ENCODE measurements at places on chromosomes 3 and 15.

DNA sequence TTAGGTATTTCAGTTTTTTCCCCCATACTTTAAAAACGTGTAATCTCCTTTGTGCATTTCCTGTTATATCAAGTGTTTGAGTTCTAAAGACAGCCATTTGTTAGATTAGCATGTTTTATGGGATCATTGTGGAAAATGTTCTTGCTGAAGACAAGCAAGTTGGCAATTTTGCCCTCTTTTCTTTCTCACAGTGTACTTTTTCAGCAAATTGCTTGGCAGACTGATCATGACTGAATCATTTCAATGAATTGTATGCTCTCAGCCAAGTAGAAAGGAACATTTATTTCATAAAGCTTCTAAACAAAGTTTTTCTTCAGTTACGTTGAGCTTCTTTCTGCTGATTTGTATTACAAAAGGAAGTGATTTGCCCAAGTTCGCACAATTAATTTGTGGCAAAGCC is 51.6 kb downstream of the ATG7 start:
- no peak for DNase-seq

DNA sequence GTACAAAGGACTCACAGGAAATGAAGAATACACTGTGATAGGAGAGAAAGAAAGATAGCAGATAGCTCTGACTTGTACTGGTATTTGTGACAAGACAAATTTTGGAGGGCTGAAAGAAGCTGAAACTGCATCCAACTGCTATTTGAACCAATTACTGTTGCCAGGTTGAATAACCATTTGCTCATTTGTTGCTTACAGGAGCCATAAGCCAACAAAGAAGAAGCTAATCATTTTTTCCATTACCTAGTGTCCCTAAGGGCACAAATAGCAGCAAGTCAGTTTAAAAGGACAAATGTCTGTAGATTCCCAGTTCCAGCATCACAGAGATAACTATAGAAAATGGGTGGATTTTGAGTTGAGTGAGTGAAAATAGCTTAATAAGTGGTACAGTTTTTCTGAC is 376.9 kb upstream of the ARPP21 start:
- DNase-seq: no peak

- no peak for DNase-seq
Observed at GRCh38 chr3:131454501-131454900, 48.3 kb downstream of the MRPL3 start.

GRCh38 chr3:65915477-65915876 is 123.2 kb downstream of the MAGI1 start:
- DNase-seq: no peak

DNA sequence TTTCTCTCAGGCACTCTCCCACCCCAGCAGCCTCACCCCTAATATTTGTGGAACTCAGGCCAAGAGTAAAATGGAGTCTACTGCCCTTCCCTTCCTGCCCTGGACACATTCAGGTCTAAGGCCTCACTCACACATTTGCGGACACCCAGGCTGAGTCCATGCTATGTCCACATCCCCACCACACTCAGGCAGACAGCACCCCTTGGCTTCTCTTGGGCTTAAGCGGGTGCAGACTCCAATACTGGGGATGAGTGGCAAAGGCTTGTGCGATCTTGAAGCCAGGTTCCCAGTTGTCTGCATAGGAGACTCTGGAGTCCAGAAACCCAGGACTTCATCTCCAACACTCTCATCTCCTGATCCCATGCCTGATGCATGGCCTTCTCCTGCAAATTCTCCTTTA is 17.5 kb upstream of the CFAP100 start:
- DNase-seq: no peak

DNA sequence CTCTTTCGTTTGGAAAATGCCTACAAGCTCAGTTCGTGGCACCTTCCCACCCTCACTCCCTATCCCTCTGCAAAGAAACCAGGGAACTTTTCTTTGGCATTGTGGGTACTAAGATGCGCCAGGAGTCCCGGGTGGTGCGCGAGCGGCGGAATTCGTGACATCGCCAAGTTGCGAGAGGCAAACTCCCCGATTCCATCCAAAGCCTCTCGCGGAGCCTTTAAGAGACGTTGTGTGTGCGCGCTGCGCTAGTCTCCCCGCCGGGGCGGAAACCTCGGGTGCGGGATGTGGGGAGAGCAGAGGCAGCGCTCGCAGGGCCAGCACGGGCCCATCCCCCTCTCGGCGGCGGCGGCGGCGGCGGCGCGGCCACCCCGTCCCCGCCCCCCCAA is 443 bp upstream of the NR2F2 start:
- DNase-seq: no peak

GRCh38 chr3:47259114-47259513 is 23.5 kb downstream of the KIF9 start:
- DNase-seq: no peak

DNA sequence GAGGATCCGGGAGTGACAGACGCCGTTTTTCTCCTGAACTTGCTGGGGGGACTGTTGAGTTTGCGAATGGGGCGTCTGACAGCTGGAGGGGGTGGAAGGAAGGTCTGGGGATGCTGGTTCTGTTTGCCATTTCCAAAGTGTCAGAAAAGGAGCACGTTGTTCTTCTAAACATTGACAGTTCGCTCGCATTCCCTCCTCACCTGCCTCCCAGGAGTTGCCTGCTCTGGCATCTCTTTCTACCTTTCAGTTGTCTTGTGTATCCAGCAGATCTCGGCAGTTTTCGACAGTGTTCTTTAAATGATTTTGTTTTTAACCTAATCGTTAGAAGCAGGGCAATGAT is 829 bp downstream of the SELENOT start:
- no peak for DNase-seq

- no peak for DNase-seq
Observed at GRCh38 chr15:66388576-66388975, 1.9 kb downstream of the MAP2K1 start.

GRCh38 chr15:37125143-37125542 is 24.8 kb upstream of the MEIS2 start:
- DNase-seq: no peak

DNA sequence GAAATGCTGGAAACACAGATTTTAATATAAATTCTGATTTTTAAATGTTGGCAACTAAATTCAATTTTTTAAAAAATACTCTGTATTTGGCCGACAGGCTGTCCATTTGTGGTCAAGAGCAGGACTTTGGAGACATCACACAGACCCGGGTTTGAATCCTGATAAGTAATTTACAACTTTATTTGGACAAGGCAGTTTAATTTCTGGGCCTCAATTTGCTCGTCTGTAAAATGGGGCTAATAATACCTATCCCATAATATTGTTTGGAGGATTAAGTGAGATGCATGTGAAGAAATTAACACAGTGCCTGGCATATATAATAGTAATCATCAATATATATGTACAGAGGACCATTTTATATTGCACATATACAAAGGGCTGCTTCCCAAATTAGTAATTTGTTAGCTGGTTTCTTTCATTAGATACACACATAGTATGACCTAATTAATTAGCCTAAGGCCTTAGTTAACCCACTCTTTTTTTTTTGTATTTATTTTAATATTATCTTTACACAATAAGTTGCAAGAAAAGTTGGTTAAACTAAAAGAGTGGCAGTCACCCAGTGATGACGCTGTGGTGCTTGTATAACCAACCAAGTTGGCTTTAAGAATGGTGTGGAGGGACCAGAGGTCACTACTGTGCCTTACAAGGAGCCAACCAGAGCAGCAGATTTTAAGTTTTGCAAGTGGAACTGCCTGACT is 665 bp downstream of the PIGB start:
- no peak for DNase-seq

GRCh38 chr15:50380089-50380488 is 25.1 kb upstream of the GABPB1 start:
- DNase-seq: no peak

DNA sequence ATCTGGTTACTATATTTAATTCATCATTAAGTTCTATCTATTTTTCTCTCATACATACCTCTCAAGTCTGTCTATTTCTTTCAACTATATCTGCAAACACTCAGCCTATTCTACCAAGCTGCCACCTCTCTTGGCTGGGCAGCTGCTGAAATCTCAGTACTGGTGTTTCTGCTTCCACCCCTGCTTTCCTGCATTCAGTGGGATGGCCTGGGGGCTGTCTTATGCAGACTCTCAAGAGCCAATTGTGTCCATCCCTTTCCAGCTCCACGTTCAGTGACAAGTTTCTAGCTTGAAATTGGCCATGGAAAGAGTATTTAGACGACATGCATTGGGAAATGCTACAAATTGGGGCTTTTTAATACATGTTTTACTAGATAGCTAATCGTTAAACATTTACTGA is 378.4 kb upstream of the DPPA4 start:
- no peak for DNase-seq

DNA sequence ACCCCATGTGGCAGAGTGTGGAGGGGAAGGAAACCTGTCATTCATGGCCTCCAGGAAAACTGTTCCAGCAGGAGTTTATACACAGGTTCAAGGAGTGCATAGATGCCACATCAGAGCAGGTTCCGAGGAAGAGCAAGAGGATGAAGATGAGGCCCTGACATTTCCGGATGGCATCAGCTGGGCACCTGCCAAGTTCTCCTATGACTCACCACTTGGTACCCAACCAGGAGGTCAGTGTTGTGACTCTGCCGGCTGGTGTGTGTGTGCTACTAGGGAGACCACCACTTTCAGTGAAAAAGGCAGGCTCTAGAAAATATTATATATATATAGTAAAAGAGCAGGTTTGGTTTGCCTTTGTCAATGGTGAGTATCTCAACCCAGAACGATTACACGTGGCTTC is 69.3 kb downstream of the NTRK3 start:
- no peak for DNase-seq

GRCh38 chr3:58013973-58014649 is 5.9 kb downstream of the FLNB start:
- DNase-seq: no peak

DNA sequence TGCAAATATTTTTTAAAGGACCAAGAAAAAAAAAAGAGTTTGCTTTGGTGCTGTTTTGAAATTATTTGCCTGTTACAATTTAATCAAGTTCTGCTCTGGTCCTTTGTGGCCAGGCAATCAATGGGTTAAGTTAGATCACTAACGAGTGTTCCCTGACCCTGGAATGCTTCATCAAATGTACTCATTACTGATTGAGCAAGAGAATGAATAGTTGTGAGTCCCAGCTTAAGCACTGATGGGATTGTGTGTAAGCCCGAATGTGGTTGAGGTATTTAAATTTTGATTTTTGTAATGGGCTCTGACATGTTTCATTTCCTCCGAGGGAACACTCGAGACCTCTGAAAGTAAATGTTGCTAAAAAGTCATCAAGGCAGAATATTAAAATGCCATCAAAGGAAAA is 699.1 kb downstream of the MCTP2 start:
- no peak for DNase-seq

DNA sequence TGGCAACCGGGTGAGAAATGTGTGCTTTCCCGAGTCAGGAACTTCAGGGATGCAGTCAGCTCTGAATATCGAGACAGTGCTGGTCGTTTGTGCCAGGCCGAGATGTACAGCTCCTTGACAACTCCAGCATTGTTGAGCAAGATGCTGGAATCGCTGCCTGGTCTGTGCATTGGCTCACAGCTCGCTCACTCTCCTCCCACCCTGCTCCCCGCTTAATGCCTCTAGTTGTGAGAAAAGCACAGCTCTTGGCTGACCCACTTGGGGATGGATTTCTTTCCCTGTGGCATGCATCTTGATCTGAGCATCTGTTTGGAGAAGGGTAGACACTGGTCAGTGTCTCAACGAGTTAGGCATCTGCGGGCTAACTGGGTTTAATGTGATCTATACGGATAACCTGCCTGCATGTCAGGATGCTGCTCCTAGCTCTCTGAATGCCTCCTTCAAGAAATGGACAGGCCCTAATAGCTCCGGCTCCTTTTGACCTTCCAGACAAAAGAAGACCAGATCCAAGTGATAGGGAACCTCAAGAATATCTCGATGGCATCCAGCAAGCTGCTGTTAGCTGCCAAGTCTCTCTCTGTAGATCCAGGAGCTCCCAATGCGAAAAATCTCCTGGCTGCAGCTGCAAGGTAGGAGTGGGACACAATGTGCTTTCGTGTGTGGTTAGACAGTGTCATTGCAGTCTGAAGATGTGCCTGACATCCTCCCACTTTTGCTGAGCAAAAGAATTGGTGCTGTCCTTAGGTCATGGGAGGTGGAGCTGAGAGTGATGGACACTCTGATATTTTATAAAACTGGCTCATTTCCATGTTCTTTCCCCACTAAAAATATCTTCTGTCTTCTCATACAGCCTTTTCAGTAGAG is 302.2 kb upstream of the TPM1 start:
- no peak for DNase-seq

GRCh38 chr3:62355703-62356102 is 17.6 kb downstream of the FEZF2 start:
- no peak for DNase-seq

- DNase-seq: no peak
Observed at GRCh38 chr3:108292905-108293328, 3.4 kb upstream of the HHLA2 start.

GRCh38 chr3:115982108-115982507 is 358.8 kb downstream of the GAP43 start:
- DNase-seq: no peak

DNA sequence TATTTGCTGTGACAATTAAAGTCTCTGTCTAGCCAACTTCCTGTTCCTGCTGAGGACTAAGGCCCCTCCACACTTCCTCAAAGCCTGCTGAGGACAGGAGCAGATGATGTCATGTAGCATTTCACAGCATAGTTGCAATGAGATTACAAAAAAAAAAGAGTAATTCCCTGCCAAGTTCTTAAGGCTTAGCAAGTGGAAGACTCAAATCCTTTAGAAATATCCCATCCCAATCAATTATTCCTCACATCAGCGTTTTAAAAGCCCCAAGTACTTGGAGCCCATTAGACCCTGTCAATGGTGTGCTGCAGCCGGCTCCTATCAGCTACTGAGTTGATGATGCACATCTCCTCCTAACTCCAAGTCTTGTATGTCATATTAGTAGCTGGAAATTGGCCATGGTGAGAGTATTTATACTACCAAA is 51.7 kb downstream of the TRANK1 start:
- DNase-seq: peak; percentile 13

DNA sequence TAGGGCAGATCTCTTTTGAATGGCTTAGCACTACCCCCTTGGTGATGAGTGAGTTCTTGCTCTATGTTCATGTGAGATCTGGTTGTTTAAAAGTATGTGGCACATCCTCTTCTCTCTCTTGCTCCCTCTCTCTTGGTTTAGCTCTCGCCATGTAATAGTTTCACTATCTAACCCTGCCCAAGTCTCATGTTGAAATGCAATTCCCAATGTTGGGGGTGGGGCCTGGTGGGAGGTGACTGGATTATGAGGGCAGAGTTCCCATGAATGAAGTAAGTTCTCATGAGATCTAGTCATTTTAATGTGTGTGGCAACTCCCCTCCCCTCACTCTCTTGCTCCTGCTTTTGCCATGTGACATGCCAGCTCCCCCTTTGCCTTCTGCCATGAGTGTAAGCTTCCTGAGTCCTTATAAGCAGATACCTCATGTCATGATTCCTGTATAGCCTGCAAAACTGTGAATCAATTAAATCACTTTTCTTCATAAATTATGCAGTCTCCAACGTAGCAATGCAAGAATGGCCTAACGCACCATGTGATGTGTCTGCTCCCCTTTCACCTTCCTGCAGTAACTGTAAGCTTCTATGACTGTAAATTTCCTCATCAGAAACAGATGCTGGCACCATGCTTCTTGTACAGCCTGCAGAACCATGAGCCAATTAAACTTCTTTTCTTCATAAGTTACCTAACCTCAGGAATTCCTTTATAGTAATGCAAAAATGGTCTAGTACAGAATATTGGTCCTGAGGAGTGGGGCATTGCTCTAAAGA is 74.8 kb upstream of the KCNH8 start:
- DNase-seq: no peak
